ENCODE measurements at places on chromosomes 2 and 18.

DNA sequence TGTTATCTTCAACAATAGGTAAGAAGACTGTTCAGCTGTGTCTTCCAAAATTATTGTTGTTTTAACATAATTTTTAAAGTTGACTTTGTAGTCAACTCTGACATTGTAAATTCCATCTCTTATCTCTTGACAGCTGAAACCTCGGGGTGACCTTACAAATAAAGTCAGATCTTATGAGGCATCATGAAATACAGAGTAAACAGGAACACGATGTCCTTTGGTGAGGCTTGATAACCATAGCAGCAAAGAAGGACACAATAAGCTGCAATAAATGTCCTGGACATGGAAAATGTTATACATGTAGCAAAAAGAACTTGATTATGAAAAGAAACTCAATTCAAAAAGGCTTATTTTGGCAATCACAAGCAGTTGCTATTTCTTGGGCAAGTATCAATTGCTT, 618.9 kb upstream of the SLC39A10 start:
- no peak for DNase-seq
- no peak overlapping the region for H3K4me3 ChIP-seq
- no peaks in the 10 kb centered on the region for H3K4me1 ChIP-seq
- H3K27me3 ChIP-seq, result no peaks in the 10 kb centered on the region
- H3K27ac ChIP-seq, result no peak overlapping the region

- no peaks in the 10 kb centered on the region for H3K4me1 ChIP-seq
- DNase-seq, result peak; percentile 54
- no peak overlapping the region for H3K4me3 ChIP-seq
Observed at GRCh38 chr2:3604207-3604877, 9.4 kb downstream of the COLEC11 start.

DNA sequence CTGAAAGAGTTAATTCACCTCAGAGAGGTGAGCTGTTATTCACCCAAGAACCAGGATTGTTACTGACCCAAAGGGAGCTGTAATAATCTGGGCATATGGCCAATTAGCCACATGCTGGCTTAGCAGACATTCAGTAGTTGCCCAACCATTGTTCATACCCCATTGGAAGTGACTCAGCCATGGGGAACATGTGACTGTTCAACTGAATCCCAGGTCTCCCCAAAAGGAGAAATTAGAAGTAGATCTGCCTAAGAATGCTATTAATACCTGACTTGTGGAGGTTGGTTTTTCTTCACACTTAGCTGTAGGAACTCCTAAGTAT, 272.6 kb upstream of the UBE2E3 start:
- H3K27me3 ChIP-seq, result no peaks in the 10 kb centered on the region
- H3K36me3 ChIP-seq, result no peaks in the 10 kb centered on the region
- H3K27ac ChIP-seq, result no peak overlapping the region
- no peak overlapping the region for H3K4me3 ChIP-seq
- no peaks in the 10 kb centered on the region for H3K4me1 ChIP-seq

DNA sequence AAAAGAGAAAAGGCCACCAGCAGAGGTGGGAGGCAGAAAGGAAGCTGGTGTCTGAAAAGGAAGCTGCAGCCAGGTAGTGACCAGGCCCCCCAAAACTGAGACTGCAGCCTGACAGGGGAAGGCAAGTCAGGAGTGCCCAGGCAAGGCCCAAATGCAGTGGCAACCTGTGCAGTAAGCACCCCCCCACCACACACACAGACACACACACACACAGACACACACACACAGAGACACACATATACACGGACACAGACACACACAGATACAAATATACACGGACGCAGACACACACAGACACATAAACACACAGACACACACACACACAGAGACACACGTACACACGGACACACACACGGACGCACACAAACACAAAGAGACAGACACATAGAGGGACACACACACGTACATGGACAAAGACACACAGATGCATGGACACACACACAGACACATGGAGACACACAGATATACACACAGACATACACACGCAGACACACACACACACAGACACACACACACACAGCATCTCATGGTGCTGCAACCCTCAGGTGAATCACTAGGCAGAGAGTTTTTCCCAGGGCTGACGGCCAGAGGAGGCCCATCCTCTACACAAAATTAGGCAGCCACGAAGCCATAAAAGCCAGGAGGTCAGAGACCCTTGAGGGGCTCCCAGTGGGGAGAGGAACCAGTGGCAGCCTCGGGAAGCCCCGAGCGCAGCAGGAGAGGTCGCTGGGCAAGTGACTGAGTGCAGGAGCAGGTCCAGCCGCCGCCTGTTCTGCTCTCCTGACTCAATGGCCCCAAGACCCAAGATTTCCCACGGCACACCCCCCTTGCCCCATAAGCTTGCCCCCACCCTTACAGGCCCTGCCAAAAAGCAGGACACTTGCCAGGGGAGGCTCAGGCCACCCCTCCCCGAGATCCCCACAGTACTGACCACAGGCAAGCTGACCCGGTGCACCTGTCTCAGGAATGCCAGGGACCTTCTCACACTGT, 6.3 kb downstream of the SDC1 start:
- DNase-seq, result no peak
- no peaks in the 10 kb centered on the region for H3K4me1 ChIP-seq
- no peak overlapping the region for H3K27ac ChIP-seq
- no peaks in the 10 kb centered on the region for H3K36me3 ChIP-seq

DNA sequence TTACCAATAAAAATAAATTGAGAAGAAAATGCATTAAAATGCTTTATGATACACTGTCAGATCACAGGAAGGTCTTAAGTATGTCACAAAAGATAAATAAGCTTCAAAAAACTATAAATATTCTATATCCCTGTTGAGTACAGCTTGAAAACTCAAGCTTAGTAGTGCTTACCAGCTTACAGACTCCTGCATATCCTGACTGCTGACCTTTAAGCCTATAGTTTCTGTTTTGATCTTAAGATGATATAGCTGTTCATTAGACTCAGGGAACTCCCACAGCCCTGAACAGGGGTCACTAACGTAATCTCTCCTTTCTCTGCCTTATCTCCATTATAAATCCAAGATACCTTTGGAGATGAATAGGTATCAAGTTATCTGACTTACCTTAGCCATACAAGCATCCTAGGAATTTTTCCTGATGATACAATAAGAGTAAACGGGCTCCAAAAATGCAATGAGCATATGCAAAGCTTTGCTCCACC, 93.7 kb upstream of the RBBP8 start:
- H3K27me3 ChIP-seq, result no peaks in the 10 kb centered on the region
- no peaks in the 10 kb centered on the region for H3K36me3 ChIP-seq
- no peaks in the 10 kb centered on the region for H3K4me1 ChIP-seq
- DNase-seq, result no peak
- no peak overlapping the region for H3K27ac ChIP-seq
- no peak overlapping the region for H3K4me3 ChIP-seq

DNA sequence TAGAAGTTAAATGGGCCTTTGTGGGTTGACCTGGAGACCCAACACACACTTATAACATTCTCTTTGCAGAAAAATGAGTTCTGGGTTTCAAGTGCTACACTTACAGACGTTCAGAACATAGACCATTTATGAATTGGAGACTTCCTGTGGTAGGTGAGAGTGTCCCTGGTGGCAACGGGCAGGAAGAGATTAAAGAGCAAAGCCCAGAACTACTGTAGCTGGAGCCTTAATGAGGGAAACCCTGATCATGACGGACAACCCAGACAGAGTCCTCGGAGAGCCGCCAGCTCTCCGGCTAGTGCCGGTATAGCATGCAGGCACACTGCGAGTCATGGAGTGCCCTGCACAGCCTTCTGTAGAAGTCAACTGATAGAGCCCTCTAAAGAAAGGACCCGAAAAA, 44.5 kb upstream of the RMDN2 start:
- H3K4me3 ChIP-seq, result no peak overlapping the region
- no peaks in the 10 kb centered on the region for H3K36me3 ChIP-seq
- DNase-seq, result no peak
- no peaks in the 10 kb centered on the region for H3K27me3 ChIP-seq

- H3K4me3 ChIP-seq, result no peak overlapping the region
- DNase-seq, result no peak
- no peaks in the 10 kb centered on the region for H3K27me3 ChIP-seq
- no peaks in the 10 kb centered on the region for H3K36me3 ChIP-seq
- no peak overlapping the region for H3K27ac ChIP-seq
- H3K4me1 ChIP-seq, result no peaks in the 10 kb centered on the region
Observed at GRCh38 chr18:72458271-72458670, 85.9 kb downstream of the CBLN2 start.
